ENCODE measurements at places on chromosomes 5 and 9.

- DNase-seq: no peak
These were observed 32.4 kb upstream of the LRRC14B start for GRCh38 chr5:158807-159447.

DNA sequence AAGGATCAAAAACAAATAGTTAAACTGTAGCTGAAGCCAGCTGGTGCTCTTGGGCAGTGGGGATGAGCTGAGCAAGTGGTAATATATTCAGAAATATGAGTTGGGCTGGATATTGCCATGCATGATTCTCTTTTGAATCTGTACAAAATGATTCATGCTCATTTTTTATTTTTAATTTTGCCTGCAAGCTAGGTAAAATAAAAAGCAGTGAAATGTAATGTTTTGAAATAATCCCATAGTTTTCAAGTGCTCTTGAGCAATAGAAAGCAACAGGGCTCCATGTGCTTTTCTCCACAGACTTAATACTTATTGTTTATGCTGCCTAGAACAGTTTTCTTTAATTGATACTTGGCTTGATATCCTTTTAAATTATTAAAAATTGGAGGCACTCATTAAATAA is 489.3 kb downstream of the TLE4 start:
- DNase-seq: no peak

GRCh38 chr9:15286161-15286821 is 20.7 kb downstream of the TTC39B start:
- DNase-seq: no peak

GRCh38 chr9:89662718-89663613 is 58.2 kb downstream of the GADD45G start:
- no peak for DNase-seq

- DNase-seq: no peak
These were observed 51.1 kb downstream of the SPEF2 start for GRCh38 chr5:35668794-35669193.

DNA sequence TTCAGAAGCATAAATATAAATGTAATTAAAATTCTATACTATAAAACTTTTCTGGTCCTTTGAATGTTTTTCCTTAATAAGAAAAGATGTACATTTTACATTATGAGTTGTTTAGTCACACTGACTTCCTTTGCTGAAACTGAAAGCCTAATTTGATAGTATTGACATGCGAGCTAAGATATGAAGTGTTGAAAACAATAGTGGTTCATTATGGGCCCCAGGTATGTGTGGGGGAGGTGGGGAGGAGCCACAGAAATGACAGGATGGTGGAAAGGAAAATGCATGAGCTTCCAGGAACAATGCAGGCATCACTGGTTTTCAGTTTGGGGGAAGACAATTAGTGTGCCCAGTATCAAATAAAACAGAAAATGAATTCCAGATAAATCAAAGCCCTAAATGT is 35.4 kb upstream of the RLN1 start:
- DNase-seq: no peak

DNA sequence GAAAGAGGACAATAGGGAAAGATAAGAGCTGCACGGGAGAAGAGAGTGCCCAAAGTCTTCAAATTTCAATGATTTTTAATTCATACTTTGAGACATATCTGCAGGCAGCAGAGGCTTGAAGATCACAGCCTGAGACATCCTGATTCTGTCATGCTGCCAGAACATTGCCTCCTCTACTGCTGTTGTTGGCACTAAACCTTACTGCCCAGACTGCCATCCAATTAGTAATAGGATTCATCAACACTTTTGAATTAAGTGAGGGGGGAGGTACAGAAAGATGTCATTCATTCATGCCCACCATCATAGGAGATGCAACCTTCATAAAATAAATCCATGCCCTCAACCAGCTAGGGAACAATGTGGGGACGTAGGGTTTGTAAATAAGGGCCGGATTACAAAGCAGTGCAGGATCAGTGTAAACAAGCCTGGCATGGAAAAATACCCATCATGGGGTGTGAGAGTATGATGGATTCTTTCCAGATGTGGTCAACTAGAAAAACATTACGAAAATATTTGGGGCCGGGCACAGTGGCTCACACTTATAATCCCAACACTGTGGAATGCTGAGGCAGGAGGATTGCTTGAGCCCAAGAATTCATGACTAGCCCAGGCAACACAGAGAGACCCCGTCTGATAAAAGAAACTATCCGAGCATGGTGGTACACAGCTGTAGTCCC is 122.1 kb upstream of the DAPK1 start:
- no peak for DNase-seq

GRCh38 chr5:133794771-133795415 is 173.5 kb downstream of the C5orf15 start:
- DNase-seq: no peak

DNA sequence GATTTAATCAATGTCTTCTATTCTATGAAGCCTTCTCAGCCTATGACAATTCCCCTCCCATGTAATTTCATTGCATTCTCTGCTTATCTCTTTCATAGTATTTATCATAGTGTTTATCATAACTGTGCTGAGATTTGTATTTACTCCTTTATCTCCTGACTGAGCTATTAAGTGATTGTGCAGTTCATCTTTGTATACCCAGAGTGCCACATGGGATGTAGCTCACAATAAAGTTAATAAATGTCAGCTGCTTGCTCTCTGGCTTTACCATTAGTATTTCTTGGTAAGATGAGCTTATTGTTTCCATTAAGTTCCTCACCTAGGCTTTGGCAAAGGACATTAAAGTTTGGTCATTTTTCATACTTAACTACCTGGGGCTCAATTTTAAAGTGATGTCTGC is 275.1 kb upstream of the MPDZ start:
- DNase-seq: no peak

DNA sequence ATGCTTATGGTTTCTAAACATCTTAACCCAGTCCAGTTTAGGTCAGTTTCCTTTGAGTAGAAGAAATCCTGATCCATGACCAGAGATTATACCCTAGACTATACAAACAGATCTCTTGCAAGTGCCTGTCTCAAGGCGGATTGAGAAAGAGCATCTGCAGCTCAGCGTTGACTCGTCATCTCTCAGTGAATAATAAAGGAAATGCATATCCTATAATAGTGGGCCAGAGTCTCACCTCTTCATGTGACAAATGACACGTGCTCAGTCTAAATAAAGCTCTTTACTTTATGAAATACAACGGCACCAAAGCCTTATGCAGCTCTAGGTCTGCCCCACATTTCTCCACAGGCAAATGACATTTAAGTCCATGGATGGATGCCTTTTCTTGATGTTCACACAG is 179.4 kb upstream of the NR3C1 start:
- no peak for DNase-seq

- DNase-seq: no peak
These were observed 122.2 kb downstream of the C9orf50 start for GRCh38 chr9:129498451-129499384.

- no peak for DNase-seq
These were observed 171.0 kb downstream of the INSYN2B start for GRCh38 chr5:169809281-169809680.

DNA sequence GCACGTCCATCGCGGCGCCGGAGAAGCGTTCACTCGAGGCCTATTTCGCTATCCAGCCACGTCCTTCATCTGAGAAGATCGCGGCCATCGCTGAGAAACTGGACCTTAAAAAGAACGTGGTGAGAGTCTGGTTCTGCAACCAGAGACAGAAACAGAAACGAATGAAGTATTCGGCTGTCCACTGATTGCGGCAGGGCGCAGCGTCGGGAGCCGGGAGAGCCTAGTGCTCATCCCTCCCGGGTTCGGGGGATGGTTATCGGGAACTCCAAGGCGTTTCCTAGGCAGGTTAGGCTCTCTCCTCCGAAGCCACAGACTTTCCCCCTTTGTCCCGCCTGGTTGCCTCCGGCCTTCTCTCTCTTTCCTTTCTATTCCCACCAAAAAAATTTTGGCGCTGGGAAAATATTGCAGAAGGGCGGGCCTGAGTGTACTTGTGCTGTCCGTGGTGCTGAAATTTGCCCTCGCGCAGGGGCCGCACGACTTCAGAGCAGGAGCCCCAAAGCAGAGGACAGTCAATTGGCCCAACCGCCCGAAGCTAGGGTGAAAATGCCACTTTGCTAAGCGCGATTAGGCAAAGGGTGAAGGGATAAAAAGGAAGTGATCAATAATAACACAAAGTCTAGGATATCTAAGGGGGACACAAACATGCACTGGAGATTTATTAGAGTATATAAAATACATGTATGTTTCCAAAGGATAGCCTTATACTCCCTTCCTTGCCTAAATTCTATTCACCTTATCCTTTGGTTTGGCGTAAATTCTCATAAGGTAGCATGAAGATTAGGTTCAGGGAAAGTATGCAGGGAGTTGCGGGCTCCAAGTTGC is 1.8 kb downstream of the POU4F3 start:
- no peak for DNase-seq

DNA sequence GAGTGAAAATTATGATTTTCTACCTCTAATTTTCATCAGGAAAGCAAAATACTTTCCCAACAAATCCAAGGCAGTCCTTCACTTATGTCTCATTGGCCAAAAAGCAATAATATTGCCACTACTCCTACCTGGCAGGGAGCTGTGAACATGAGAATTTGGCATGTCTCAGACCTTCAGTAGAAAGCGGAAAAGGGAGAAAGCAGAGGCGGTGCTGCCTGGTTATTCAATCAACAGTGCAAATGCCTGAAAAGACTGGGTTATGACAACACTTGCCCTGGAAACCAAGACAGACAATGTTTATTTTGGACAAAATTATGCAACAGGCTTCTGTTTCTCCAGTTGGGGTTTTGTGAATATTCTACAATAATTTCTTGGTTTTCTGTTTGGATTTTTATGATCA is 194.4 kb downstream of the TAF11L14 start:
- no peak for DNase-seq

- no peak for DNase-seq
These were observed 52.7 kb downstream of the PRR16 start for GRCh38 chr5:120516805-120517204.

GRCh38 chr9:2727374-2727773 is 10.1 kb downstream of the KCNV2 start:
- no peak for DNase-seq

- DNase-seq: no peak
These were observed 803.7 kb downstream of the TLE4 start for GRCh38 chr9:80375477-80375876.

DNA sequence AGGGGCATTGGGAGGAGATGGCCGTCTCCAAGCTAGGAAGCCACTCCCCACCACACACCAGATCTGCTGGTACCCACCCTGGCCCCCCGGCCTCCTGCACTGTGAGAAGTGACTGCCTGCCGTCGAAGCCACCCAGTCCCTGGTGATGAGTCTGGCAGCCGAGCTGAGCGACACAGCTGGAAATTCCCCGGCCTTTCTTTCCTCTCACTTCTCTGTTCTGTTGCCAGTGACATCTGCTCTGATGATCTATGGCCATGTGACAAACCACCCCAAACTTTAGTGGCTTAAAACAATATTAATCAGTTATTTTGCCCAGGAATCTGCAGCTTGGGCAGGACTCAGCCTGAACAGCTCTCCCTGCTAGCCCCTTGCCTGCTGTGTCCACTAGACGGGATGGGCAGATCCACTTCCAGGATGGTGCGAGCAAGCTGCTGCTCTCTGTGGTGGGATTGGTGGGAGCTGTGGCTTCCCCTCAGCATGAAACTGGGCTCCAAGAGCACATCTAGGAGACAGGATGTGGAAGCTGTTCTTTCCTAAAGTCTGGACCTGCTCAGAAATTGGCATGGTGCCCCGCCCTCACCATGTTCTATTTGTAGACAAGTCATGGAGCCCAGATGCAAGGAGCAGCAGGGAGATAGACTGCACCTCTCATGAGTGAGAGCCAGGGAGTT is 211.2 kb downstream of the GADD45G start:
- DNase-seq: no peak

- no peak for DNase-seq
These were observed 46.5 kb upstream of the DAPK1 start for GRCh38 chr9:87451149-87451548.

DNA sequence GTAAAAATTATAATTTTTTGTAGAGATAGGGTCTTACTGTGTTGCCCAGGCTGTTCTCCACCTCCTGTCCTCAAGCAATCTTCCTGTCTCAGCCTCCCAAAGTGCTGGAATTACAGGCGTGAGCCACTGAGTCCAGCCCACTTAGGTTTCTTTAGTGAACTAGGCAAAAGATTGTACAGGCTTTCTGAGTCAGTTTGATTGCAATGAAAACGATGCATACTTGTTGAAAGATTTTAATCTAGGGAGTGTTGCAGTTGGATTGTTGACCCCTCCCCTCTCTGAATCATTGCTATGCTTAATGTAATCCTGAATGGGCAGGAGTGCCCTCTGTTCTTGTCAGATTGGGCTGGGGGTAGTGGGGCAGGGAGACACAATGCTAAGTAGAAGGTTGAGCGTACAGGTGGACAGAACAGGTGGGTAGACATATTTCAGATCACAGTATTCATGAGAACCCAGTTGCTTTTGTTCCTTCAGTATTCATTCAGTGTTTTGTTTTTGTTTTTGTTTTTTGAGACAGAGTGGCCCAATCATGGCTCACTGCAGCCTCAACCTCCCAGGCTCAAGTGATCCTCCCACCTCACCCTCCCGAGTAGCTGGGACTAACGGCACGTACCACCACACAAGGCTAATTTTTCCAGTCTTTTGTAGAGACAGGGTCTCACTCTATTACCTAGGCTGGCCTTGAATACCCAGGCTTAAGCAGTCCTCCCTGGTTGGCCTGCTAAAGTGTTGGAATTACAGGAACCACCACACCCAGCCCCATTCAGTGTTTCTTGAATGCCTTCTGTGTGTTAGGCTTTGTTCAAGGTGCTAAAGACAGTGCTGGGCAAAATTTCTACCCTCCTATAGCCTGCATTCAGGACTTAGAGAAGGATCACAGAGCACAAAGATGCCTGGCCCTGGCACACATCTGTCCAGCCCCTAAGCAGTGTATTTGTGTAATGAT is 70.1 kb downstream of the KIAA1958 start:
- no peak for DNase-seq

GRCh38 chr9:108640230-108640629 is 215.6 kb downstream of the ACTL7B start:
- no peak for DNase-seq

GRCh38 chr5:171978519-171978918 is 27.9 kb downstream of the FBXW11 start:
- DNase-seq: no peak

GRCh38 chr5:72364171-72364570 is 44.0 kb downstream of the PTCD2 start:
- no peak for DNase-seq

GRCh38 chr5:31982621-31983020 is 191.5 kb downstream of the GOLPH3 start:
- DNase-seq: no peak

DNA sequence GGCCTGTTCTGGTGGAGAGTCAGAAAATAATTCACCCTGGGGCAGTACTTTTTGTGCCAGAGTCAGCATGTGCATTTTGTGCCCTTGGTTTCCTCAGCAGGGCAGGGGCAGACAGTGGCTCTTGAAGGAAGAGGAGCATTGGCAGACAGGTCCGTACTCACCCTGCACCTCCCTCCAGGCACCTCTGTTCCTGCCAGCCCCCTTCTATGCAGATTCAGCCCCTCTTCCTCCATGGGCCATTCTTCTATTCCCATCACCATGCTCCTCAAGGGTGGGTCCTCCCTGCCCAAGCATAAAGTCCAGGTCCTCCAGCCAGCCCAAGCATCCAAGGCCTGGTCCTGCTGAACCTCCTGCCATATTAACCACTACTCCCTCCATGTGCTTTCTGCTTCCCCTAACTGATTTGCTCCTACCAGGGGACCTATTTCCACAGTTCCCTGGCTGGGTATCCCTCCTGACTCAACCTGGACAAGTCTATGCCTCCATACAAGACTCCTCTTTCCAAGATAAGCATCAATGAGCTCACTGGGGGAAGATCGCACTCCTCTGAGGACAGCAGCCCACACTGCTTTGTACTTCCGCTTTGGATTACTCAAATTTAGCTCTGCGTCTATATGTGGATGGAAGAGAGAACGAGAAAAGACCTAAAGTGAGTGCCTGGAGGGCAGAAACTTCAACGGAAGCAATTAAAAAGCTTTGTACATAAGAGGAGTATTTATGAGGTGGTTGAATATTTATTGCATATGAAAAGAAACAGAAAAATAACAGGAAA is 9.3 kb upstream of the ACSL6 start:
- DNase-seq: no peak

Measured in NCI-H446 treated with DMSO at 0.1 percent for 48 hours (cell line).